ENCODE measurements at places on chromosomes 7 and 10. TPM values are rescaled to one million over a fixed set of nuclear protein-coding genes. Genes with fewer than 3 reads are reported as not detected.

DNA sequence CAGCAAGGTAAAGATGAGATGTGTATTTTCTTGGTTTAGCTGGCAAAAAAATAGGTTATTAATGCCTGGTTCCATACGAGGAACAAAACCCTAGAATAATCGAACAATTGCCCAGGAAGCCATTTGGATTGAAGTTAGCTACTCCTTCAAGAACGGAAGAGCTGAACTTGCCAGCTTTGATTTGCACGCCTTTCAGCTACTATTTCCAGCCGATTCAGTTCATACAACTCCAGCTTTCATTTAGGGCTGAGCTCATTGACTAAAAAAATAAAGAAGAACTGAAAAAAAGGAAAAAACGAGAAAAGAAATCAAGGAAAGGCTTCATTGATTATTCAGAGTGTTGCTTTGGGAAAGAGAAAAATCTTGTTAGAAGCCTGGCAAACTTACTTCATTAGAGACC, 60.4 kb downstream of the PTN start:
- H3K4me3 ChIP-seq: no peak overlapping the region
- no peak overlapping the region for H3K27ac ChIP-seq
- DNase-seq: no peak
- H3K4me1 ChIP-seq: no peaks in the 10 kb centered on the region
- no peaks in the 10 kb centered on the region for H3K27me3 ChIP-seq
- no peaks in the 10 kb centered on the region for H3K36me3 ChIP-seq

GRCh38 chr10:132305654-132306342, 2.0 kb downstream of the STK32C start:
- no peak overlapping the region for H3K4me3 ChIP-seq
- no peaks in the 10 kb centered on the region for H3K36me3 ChIP-seq
- no peak for DNase-seq
- H3K27me3 ChIP-seq: peaks cover 11% of the 10 kb centered on the region
- no peak overlapping the region for H3K27ac ChIP-seq
- no peaks in the 10 kb centered on the region for H3K4me1 ChIP-seq

GRCh38 chr10:30186371-30186875, 127.0 kb upstream of the JCAD start:
- no peaks in the 10 kb centered on the region for H3K36me3 ChIP-seq
- H3K4me1 ChIP-seq: peaks cover 50% of the 10 kb centered on the region

DNA sequence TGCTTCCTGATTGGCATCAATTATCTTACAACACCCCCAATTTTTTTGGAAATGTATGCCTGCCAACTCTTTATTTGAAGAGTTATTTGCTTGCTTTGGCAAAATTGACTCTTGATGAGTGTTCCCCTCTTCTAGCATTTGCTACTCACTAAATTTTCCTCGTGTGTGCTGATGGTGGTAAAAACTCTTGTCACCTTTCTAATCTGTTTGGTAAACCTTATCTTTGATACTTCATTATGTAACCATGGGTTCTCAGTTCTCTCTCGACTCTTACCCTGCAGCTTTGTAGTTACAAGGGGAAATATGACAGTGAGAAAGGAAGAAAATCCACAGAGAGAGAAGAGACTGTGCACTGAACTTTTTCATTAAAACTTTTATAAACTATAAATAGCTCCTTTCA, 102.5 kb downstream of the CDK14 start:
- DNase-seq: no peak
- H3K4me3 ChIP-seq: no peak overlapping the region
- no peak overlapping the region for H3K27ac ChIP-seq
- no peaks in the 10 kb centered on the region for H3K27me3 ChIP-seq
- H3K4me1 ChIP-seq: no peaks in the 10 kb centered on the region

GRCh38 chr7:106484562-106484961, 176.4 kb downstream of the CCDC71L start:
- H3K27ac ChIP-seq: peak overlapping the region; percentile 54
- H3K4me3 ChIP-seq: no peak overlapping the region
- no peaks in the 10 kb centered on the region for H3K27me3 ChIP-seq
- H3K36me3 ChIP-seq: no peaks in the 10 kb centered on the region

DNA sequence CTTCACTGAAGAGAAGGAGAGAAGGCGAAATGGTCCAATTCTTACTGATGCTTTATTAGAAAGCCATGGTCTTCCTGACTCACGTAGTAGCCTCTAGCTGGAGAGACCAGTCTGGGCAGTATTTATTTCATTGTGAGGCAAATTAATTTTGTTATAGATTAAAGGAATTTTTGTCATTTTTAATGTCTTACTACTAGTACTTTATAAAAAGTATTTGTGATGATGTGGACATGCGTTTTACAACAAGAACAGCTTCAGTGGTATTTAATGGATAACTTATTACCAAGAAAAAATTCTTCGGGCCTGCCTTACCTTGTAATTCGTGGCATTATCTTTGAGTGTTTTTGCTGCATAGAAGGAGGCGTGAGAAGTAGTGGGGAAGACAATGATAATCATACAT, 339.4 kb upstream of the SHH start:
- no peak overlapping the region for H3K27ac ChIP-seq
- H3K36me3 ChIP-seq: no peaks in the 10 kb centered on the region
- no peaks in the 10 kb centered on the region for H3K4me1 ChIP-seq
- no peak for DNase-seq
- H3K27me3 ChIP-seq: no peaks in the 10 kb centered on the region

DNA sequence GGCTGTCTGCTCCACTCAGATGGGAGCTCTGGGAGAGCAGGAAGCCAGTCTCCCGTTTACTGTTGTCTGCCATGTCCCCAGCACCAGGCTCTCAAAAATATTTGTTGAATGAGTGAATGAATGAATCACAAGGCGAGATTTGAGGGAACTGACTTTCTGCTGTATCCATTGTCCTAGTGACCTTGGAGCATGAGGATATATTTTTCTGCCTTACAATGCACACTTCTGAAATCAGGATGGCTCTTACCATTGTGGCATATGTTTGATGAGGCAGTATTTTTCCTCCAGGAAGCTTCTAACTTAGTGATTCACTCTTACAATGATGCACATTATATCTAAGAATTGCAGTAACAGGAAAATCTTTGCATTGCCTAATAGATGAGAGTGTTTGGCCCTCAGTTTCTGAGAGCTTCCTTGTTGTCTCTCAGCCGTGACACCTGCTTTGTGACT, 136.4 kb downstream of the RPS24 start:
- DNase-seq: peak; percentile 33
- H3K36me3 ChIP-seq: no peaks in the 10 kb centered on the region
- H3K27me3 ChIP-seq: peaks cover 4% of the 10 kb centered on the region
- H3K4me3 ChIP-seq: no peak overlapping the region

- no peak overlapping the region for H3K27ac ChIP-seq
- no peaks in the 10 kb centered on the region for H3K4me1 ChIP-seq
- no peak overlapping the region for H3K4me3 ChIP-seq
- no peak for DNase-seq
Observed at GRCh38 chr7:156397249-156397648, 243.3 kb upstream of the RNF32 start.

GRCh38 chr7:142459551-142459963, 201.7 kb upstream of the PRSS58 start:
- H3K4me3 ChIP-seq: no peak overlapping the region
- H3K27me3 ChIP-seq: peaks cover 13% of the 10 kb centered on the region
- peak; percentile 54 for DNase-seq
- no peak overlapping the region for H3K27ac ChIP-seq
- H3K36me3 ChIP-seq: no peaks in the 10 kb centered on the region
- H3K4me1 ChIP-seq: no peaks in the 10 kb centered on the region

- H3K27me3 ChIP-seq: no peaks in the 10 kb centered on the region
- no peak overlapping the region for H3K27ac ChIP-seq
- no peak overlapping the region for H3K4me3 ChIP-seq
Observed at GRCh38 chr7:105664816-105665525, 83.7 kb upstream of the EFCAB10 start.

DNA sequence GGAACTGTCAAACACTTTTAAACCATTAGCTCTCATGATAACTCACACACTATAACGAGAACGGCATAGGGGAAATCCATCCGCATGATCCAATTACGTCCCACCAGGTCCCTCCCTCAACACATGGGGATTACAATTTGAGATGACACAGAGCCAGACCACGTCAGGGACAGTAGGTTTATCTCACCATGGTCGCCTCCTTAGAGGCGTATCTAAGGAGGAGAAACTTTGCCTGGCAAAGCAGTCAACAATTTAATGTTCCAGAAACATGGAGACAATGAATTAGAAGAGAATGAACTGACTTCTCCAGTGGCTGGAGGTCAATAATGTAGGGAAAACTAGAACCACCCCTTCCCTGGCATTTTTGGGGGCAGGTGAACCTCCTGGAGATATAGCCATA, 488.4 kb upstream of the AUTS2 start:
- H3K27me3 ChIP-seq: no peaks in the 10 kb centered on the region
- H3K27ac ChIP-seq: no peak overlapping the region
- DNase-seq: no peak
- no peaks in the 10 kb centered on the region for H3K36me3 ChIP-seq
- H3K4me1 ChIP-seq: no peaks in the 10 kb centered on the region

DNA sequence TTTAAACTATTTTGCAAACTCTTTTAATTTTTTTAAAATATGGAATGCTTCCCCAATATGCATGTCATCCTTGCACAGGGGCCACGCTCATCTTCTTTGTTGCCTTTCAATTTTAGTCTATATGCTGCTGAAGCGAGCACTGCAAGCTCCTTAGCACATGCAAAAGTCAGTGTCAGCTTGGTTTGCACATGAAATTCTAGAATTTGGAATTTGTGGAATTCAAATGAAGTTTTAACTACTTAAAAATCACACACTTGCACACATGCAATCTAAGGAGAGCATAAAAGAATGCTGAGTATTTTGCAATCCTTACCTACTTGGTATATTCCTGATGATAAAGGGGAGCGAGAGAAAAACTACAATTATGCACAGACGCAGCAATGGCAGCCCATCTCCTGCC, 78.3 kb upstream of the ATP6V0A4 start:
- no peak overlapping the region for H3K27ac ChIP-seq
- H3K4me3 ChIP-seq: no peak overlapping the region
- H3K27me3 ChIP-seq: no peaks in the 10 kb centered on the region
- peaks cover 4% of the 10 kb centered on the region for H3K36me3 ChIP-seq
- no peak for DNase-seq
- H3K4me1 ChIP-seq: no peaks in the 10 kb centered on the region

DNA sequence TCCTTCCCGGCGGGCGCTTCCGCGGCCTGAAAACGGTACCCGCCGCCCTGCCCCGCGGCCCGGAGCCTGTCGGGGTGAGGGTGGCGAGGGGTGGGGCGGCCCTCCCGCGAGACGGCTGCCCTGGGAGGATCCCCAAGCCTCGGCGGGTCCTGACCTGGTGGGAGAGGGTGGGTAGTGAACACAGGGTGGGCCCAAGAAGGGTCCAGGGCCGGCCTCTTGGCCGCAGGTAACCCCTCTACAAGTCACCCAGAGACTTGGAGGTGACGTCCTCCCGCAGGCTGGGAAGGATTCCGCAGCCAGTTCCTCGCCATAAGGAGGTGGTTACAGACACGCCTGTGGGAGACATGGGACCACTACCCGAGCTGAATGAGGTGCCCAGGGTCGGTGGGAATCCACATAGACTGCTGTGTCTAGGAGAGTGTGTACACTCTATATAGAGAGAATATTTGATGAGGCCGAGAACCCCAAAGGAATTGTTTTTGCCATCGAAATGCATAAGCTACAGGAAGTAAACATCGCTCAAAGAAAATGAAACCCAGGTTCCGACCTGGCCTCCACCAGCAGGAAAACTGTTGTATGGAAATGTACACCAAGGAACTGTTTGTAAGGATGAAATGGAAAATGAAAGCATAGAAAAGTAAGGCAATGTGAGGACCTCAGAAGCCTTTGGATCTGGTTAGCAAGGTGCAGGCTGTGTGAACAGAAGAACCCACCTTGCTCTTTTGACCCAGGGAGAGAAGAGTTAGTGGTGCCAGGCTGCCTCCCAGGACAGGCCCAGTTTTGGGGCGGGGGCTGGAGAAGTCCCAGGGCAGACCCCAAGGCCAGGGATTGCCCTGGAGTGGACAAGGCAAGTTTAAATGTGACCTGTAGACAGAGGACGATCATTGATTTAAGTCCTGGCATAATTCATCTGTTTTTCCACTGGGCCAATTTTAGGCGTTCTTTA, 659 bp downstream of the OPTN start:
- no peaks in the 10 kb centered on the region for H3K27me3 ChIP-seq
- peak; percentile 53 for DNase-seq
- peaks cover 9% of the 10 kb centered on the region for H3K4me1 ChIP-seq

- H3K4me3 ChIP-seq: no peak overlapping the region
- H3K36me3 ChIP-seq: no peaks in the 10 kb centered on the region
- H3K4me1 ChIP-seq: peaks cover 7% of the 10 kb centered on the region
- H3K27ac ChIP-seq: no peak overlapping the region
- no peaks in the 10 kb centered on the region for H3K27me3 ChIP-seq
Observed at GRCh38 chr10:31912289-31912688, 16.3 kb downstream of the ARHGAP12 start.

- H3K4me1 ChIP-seq: no peaks in the 10 kb centered on the region
- no peak overlapping the region for H3K4me3 ChIP-seq
- H3K36me3 ChIP-seq: no peaks in the 10 kb centered on the region
- no peak overlapping the region for H3K27ac ChIP-seq
Observed at GRCh38 chr7:20152511-20152910, 64.7 kb downstream of the MACC1 start.

DNA sequence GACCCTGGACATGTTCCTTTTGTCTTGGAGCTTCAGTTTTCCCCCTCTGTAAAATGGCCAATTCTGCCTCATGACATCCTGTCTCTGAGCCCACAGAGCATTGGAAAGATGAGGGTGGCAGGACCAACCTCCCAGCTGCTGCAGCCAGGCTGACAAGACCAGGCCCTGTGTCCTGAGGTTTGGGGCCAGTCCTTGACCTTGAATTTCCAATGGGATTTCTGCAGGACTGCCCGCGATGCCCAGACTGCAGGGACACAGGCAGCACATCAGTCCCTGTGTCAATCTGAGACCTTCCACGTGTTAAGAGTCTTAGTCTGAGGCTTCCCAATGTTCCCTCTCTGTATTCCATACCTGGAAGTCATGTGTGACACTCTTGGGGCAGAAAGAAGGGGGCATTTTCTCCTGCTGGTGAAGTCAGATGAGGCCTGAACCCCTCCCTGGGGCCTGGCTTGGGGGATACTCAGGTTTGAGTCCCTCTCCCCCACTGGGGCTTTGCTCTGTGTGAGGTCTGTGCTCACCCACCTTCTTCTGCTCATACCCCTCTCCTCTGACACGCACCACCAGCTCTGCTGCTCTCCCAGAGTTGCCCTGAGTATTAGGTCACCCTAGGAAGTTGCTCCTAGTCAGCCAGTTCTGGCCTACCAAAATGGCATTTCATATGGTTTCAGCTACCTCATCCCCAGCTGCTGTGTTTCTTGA, 79.2 kb downstream of the ADCY1 start:
- no peak overlapping the region for H3K4me3 ChIP-seq
- H3K4me1 ChIP-seq: no peaks in the 10 kb centered on the region
- H3K27ac ChIP-seq: no peak overlapping the region

DNA sequence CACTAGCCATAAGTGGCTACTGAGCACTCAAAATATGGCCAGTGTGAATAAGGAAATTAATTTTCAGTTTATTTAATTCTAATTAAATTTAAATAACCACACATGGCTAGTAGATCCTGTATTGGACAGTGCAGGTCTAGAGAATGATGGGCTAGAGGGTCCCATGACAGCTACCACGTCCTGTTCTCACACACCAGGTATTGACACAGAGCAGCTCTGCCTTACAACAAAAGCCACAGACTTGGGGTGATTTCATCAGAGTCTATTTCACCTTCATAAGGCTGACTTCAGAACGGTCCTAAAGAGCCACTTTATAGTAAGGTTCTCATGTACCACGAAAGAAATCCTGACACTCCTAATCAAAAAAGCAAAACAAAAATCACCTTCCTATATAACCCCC, 111.3 kb downstream of the UBE2H start:
- H3K4me1 ChIP-seq: peaks cover 32% of the 10 kb centered on the region
- H3K27me3 ChIP-seq: no peaks in the 10 kb centered on the region
- H3K27ac ChIP-seq: no peak overlapping the region

Gene LRIT1
- not detected for total RNA-seq

Gene POLR2J2
- 21.3 TPM for total RNA-seq

Gene STEAP4
- not detected for total RNA-seq

Gene PROSER2
- 23.5 TPM for total RNA-seq

Gene EGR2
- total RNA-seq: 0.46 TPM

Gene PAPOLB
- 0.07 TPM for total RNA-seq

Gene HOXA2
- 2.2 TPM for total RNA-seq
